ENCODE measurements at places on chromosomes 1 and 21.

DNA sequence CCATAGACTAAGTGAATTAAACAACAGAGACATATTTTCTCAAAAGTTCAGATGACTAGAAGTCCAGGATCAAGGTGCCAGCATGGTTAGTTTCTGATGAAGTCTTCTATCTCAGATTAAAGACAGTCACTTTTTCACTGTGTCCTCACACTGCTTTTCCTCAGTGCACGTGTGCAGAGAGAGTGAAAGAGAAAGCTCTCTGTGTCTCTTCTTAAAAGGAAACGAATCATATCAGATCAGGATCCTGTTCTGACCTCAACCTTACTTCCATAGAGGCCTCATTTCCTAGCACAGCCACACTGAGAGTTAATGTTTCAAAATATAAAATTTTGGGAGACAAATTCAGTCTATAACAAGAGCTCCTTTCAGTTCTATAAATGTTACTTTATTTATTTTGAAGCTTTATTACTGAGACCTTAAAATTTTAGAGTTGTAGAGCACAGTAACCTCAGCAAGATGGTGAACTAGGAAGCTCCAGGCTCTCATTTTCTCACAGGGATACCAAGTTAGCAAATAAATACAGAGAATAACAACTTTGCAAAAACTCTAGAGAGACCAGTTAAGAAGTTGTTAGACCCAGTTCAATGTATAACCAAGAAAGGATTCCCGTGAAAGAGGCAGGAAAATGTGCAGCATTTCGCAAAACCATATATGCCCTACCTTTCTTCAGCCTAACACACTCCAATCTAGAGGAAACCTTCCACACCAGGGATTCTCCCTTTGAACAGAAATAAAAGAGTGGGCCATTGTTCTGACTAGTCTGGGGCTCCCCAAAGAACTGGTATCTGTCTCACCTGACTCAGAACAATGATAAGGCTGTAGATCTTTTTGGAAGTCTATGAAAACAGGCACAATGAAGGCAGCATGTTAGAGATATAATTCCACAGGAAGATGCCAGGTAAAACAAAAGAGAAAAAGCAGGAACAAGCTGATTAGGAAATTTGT, 372.2 kb downstream of the MRPL39 start:
- no peak for DNase-seq

DNA sequence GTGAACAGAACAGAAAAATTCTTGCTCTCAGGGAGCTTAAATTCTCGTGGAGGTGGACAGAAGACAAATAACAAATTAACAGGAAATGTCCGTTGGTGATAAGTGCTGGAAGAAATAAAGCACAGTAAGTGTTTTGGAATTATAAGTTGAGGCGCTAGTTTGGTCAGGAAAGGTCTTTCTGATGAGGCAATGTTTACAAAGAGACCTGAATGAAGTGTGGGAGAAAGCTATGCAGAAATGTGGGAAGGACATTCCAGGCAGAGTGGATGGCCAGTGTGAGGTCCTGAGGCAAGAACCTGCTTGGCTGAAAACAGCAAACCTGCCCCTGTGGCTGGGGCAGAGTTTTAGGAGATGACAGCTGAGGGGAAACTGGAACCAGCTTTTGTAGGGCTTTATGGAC, 23.3 kb downstream of the NGF start:
- no peak for DNase-seq

DNA sequence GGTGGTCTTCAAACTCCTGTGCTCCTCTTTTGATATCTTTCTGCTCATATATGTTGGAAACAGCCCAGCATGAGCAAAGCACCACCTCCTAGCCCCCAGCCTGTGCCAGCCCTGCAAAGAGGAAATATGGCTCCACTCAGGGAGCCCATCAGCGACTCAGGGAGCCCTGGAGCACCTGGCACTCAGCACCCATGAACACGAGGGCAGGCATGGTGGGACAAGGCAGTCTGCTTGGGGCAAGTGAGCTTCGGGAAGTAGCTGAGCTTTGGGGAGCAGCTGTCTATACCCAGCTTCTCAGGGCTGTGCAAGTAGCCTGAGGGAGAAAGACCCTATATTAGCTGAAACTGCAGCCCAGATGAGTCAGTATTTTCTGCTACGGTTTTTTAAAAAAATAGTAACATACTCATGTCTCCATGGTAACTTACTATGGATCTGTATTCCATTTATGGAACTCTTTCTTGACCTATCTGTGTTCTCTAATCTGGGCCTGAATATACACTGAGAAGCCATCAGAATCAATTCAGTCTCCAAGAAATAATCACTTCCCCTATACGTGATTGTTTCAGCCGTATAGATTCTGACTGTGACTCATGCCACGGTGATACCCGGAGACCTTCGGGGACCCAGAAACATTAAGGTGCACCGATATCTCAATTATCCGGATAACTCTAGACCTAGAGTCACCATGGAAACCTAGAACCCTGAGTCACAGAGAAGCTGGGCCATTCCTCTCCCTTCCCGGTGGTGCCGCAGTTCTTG, 1.5 kb upstream of the ETS2 start:
- DNase-seq: no peak

GRCh38 chr1:156012051-156012817, 8.5 kb downstream of the SSR2 start:
- no peak for DNase-seq

GRCh38 chr1:27144049-27144748, 10.7 kb downstream of the SLC9A1 start:
- no peak for DNase-seq

DNA sequence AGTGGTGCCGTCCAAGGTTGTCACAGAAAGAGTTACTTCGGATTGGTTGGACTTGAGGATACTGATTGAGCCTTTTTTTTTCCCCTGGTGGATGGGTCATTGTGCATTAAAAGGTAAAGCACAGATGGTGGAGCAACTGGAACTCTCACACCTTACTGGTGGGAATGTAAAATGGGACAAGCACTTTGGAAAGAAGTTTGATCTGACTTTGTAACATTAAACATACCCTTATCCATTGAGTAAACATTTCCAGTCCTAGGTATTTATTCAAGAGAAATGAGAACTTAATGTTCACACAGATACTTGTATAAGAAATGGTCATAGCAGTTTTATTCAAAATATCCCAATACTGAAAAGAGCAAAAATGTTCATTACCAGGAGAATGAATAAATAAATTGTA, 14.9 kb downstream of the PLA2G2A start:
- DNase-seq: no peak

- DNase-seq: no peak
Observed at GRCh38 chr1:152983743-152984142, at the start of gene SPRR1A. Gene SPRR1A, plus strand, starts transcription at chr1:152984081. Its CDS starts 1,150 bp downstream, at chr1:152985231.

GRCh38 chr1:68116643-68117235, 66.3 kb upstream of the DIRAS3 start:
- peak; percentile 72 for DNase-seq

DNA sequence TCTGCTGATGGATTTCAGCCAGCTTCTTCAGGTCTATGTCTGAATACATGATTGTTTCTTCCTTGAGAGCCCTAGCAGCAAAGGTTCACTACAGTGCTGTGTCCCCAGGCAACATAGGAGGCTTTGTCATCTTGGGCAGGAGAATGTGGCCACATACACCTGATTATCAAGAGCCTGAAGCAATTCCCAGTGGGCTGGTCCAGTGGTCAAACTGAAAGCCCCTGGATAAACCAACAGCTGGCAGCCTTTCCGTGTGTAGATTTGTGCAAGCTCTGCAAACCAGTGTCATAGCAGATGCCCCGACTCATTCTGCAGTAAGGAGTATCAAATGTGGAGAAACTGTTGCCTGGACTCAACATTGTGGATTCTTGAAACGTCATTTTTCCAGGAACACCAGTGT, 2.3 kb upstream of the GIPC2 start:
- no peak for DNase-seq

- no peak for DNase-seq
Observed at GRCh38 chr1:178819123-178819522, 51.8 kb downstream of the ANGPTL1 start.

DNA sequence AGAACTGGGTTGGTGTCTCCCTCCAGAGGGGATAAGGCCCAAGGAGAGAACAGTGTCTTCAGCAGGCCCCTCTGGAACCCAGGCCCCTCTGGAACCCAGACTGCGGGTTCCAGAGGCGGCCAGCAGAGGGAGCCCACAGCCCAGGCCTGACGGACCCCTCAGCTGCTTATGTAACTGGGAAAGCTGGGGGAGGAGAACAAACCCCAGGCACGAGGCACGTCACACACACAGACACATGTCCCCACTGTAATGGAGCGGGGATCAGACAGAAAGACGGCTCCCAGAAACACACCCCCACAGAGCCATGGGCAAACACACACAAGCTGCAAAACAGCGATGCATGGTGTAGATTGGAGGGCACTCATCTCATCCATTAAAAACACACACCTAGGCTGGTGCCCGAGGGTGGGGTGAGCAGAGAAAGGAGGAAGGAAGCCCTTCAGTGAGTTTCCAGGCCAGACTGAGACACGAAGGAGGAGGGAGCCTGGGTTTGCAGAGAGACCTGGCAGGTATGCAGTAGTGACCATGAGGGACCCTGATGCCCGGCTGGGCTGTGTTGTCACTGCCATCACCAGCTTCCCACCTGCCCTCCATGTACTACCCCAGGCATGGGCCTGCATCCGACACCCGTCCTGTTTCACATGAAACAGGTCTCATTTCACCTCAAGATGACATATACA, 2.8 kb upstream of the IGSF8 start:
- peak; percentile 91 for DNase-seq

- DNase-seq: no peak
Observed at GRCh38 chr1:58942759-58943191, 158.9 kb upstream of the JUN start.

DNA sequence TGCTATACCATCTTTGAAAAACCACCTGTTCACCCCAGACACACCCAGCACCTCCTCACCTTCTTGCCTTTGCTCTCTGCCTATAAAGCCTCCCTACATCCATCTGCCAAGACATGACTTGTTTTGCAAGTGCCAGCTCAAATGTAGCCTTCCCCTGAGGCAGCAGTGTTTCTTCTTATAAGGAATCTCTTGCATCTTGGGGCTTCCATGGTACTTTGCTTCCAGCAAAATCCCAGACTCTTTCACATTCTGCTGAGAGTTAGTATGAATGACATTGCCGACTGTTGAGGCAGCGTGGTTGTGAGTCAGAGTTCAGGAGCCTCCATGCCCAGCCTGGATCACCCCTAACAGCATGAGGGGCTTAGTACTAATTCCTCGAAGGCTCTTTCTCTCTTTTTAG, 217.4 kb upstream of the RUNX1 start:
- no peak for DNase-seq

Data from A673 (cell line).